Cardiac fibroblast (primary cell): ENCODE measurements at places on chromosomes 1 and 21.

- DNase-seq: no peak
Measured at GRCh38 chr1:17004466-17005364, 7.0 kb downstream of the ATP13A2 start.

- no peak for DNase-seq
Measured at GRCh38 chr1:29084196-29084521, 39.5 kb downstream of the TMEM200B start.

DNA sequence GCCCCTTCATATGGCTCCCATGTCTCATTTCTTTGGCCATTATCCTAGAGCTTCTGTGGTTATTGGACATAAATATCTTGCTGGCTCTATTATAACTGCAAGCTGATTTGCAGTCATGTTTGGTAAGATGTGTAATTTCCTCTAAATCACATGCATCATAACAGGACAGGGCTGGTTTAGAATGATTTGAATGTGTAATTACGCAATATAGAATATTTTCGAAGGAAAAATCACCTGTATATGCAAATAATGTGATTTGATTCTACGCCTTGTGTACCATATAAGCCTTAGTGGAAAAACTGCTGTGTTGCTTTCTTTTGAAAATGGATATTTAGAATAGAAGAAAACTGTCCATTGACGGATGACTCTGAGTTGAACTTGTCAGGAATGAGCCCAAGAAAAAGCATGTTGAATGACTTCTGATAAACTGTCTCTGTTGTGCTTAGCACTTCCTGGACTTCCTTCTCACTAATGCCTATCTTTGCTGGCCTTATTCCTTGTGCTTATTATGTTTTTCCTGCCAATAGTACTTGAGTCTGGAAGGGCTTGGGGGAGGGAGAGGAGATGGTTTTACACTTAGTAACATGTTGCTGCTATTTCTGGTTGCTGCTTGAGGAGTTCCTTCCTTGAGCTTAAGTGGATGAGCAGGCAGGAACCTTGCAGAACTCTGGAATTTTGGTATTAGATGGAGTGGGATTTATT is 6.5 kb downstream of the CACHD1 start:
- DNase-seq: peak; percentile 90

GRCh38 chr1:3103967-3104677 is 35.1 kb downstream of the PRDM16 start:
- no peak for DNase-seq

GRCh38 chr1:93774707-93775106 is 93.1 kb upstream of the BCAR3 start:
- no peak for DNase-seq

- no peak for DNase-seq
Measured at GRCh38 chr21:41611441-41611840, 103.5 kb upstream of the TMPRSS2 start.
